ACHN (cell line): ENCODE measurements at places on chromosomes 7 and 10.

GRCh38 chr10:97708976-97709946, 4.3 kb upstream of the MARVELD1 start:
- DNase-seq, result peak; percentile 73

- no peak for DNase-seq
Observed at GRCh38 chr10:55024713-55025112, 223.7 kb upstream of the PCDH15 start.

GRCh38 chr10:132289439-132289838, 18.3 kb downstream of the STK32C start:
- DNase-seq, result no peak

DNA sequence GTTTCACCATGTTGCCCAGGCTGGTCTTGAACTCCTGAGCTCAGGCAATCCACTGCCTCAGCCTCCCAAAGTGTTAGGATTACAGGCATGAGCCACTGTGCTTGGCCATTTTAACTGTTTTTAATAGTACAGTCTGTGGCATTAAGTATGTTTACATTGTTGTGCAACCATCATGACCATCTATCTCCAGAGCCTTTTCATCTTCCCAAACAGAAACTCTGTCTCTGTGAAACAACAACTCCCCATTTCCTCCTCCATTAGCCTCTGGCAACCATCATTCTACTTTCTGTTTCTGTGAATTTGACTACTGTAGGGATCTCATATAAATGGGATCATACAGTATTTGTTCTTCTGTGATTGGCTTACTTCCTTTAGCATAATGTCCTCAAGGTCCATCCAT, 48.3 kb upstream of the SEPHS1 start:
- DNase-seq, result no peak

- no peak for DNase-seq
Observed at GRCh38 chr7:126185959-126186580, 1066.7 kb downstream of the GRM8 start.

DNA sequence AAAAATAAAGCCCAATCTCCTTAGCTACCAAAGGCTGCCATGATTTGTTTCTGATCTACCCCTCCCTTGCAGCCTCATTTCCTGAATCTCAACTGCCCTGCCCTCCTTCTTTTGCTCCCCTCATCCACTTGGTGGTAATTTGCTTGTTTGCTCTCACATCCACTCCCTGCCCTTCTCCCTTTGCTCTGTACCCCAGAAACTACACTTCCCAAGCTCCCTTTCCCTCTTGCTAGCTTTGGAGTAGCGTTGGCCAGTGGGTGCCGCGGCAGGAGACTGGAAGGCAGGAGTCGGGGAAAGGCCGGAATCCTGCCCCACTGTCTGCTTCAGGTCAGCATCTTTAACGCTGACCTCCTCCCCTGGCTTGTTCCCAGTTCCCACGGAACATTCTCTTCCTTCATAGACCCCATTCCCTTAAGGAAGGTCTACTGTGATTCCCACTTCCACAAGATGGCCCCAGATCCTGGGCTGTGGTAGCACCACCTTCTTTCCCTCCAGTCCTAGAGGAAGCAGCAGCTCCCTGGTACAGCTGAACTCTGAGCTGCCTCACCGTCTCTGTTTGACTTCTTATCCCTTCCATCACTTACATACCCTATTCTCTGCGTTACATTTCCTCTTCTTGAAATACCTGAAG, 79.1 kb downstream of the PIK3CG start:
- DNase-seq, result no peak
